Lower lobe of right lung (tissue), 2 donors: ENCODE measurements at places on chromosomes 4 and X.

DNA sequence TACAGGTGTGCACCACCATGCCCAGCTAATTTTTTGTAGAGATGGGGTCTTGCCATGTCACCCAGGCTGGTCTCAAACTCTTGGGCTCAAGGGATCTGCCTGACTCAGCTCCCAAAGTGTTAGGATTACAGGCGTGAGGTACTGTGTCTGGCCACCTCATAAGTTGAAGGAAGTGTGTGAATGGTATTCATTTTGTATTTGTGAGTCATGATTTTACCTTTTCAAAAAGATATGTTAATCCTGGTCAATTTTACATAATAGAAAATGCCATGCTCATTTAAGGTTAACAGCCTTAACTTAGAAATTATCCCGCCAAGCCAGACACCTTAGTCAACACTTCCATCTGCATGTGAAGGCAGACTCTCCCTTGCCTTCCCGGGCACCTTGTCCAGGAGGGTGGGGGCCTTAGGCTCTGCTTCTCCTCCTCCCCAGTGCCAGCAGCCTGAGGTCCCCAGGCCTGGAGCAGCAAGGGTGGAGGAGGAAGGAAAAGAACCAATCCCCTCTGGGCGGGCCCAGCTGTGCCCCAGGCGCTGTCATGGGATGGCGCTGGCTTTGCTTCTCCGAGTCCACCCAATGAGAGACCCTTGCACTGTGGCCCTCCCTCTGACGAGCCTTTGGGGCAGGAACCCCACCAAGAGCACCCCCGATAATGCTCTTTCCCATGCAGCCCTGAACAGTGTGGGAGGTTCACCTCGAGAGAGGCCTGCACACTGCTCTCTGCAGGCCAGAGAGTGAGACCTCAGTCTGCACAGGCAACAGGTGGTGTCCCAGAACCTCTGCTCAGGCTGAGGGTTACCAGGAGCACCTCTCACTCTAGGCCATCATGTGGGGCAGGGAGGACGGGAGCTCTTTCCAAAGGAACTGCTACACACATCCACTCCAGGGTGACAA, 37.3 kb downstream of the RNF212 start:
- DNase-seq = no peak

- no peak for DNase-seq
These were observed 66.7 kb downstream of the RBMX2 start for GRCh38 chrX:130468395-130468923.

DNA sequence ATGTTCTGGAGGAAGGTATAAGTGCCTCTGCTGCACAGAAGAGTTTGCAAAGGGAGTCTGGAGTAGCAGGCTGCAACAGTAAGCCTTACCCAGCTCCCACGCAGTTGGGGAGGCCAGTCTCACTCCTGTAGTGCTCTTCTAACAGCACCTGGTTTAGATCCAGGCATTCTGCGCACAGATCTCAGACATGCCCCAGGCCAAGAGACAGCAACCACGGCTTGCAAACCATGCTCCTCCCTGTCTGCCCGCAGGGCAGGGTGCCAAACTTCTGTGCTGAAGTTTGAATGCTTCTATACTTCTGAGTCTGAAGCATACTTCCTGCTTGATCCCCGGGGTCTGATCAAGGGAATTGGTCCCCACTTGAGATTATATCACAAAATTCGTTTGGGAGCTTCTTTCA, 106.3 kb downstream of the LINC00632 start:
- no peak for DNase-seq

GRCh38 chr4:73303711-73304110, 45.1 kb upstream of the ANKRD17 start:
- no peak for DNase-seq

- DNase-seq = no peak
These were observed 3.7 kb upstream of the FAT1 start for GRCh38 chr4:186727169-186727976.

DNA sequence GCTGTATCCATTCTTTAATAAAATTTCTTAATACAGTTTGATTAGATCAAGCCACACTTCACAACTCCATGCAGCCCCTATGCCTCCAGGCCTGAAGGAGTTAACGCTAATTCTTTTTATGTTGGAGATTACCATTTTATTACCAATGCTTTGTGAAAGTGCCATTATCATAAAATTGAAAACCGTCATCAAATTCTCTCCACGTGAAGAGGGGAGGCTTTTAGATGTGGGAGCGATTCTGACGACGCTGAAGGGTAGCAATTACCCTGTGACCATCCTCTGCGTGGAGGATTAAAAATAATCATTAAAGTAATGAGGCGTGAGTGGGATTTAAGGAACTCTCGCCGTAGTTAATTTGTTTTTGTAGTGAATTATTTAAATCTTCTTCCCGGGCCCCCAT, 278.8 kb downstream of the CRLF2 start:
- no peak for DNase-seq

- DNase-seq = no peak
These were observed 233.4 kb upstream of the FAM47A start for GRCh38 chrX:34365471-34365870.

GRCh38 chr4:121096191-121096590, 23.9 kb upstream of the NDNF start:
- DNase-seq = no peak

DNA sequence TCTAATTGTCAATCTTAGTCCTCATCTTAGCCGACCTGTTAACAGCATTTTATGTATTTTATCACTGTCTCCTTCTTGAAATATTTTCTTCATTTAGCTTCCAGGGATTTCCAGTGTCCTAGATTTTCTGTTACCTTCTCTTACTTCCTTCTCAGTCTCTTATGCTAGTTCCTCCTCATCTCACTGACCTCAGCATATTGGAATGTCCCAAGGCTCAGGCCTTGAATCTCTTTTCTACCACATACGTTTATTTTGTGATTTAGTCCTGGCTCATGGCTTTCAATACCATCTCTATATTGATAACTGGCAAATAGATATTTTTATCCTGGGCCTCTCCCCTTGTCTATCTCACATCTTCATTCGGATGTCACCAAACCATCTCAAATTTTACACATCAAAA, 61.1 kb downstream of the IQCM start:
- DNase-seq = no peak

GRCh38 chr4:1802151-1802715, 9.1 kb downstream of the FGFR3 start:
- no peak for DNase-seq

DNA sequence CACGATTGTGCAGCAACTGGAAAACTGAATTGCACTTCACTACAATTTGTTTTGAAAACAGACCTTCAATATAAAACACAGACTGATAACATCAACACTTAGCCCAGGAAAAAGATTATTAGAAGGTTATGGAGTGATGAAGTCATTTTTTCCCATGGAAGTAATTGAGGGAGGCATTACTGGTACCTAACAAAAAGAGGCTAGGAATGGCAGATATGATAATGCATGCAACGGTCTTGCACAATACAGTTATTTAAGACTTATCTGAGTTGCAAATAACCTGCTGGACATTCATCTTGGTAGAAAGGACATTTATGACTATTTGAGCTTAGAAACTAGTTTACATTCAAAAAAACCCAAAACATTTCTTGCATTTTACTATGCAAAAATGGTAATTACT, 1031.9 kb downstream of the FAT4 start:
- no peak for DNase-seq

DNA sequence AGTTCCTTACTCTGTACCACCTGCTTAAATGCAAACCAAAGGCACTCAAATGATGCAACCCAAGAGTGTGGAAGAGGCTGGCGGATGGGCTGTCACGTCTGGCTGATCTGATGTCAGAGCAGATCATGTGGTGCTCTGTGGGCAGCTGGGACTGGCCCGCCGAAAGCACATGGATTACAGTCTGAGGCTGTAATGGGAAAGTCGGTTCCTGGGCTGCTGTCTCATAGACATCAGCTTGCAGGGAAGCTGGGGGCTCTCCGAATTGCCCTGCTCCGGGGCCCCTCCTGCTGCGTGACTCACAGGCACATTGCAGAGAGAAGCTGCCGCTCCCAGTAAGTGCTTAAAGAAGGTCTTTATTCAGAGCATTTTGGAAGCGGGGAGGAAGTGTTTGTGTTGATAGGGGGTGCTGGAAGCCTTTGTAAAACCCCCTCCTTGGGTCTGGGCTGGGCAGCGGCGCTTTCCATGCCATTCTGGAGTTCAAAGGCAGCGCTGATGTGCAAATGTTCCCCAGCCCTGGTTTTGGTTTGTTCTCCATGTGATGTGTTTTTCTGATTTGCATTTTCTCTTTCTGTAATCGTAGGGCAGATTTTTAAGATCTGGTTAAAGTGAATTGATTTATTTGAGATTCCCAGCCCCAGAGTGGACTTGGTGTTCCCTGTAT, 181.1 kb downstream of the LARP7 start:
- DNase-seq = peak; percentile 54

- DNase-seq = no peak
These were observed 56.2 kb downstream of the METTL14 start for GRCh38 chr4:118741301-118741855.

DNA sequence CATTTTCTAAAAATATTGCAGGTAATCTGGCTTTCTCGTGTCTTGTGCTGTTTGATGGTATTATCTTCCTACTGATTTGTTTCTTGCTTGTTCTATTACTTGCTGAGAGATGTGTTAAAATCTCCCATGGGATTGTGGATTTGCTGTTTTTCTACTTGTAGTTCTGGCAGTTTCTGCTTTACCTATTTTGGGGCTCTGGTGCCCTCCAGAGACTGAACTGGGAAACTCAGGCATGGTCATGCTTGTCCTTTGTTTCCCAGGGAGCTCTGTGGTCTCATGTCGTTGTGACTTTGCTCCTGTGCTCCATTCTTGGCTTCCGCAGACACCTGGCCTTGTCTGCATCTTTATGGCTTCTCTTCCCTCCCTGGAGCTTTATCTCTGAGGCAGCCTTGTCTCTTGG, 39.5 kb downstream of the NSD2 start:
- no peak for DNase-seq

DNA sequence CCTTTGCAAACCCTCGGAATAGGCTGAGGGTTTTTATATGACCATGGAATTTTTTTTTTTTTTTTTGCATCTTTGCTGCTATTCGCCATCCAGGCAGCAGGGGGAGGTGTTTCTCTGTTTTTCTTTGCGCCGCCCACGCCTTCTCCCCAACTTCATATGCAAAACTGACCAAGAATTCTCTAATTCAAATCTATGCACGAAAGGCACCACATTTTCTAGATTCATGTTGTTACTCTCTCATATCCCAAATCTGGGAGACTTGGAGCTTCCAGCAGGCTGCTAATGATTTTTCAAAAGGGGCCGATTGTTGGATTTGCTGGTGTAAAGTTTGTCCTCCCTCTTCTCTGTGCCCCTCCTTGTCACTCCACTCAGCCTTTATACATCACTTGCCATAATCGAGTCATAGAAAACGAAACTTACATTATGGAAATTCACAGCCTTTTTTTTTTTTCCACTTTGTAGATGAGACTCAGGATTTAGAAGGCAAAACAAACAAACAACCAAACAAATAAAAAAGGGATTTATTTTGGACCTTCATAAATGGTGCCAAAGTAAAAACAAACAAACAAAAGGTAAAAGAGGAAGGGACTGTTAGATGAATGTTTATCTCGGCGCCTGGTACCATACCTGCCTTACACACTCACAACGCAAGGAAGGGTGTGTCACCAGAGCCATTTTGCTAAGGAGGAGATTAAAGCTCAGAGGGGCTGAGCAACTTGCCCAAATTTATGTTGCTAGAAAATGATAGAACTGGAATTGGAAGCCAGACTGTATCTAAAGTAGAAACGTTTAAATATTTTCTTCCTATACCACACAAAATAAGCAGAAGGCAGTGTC, 29.3 kb upstream of the BOD1L1 start:
- peak; percentile 77 for DNase-seq

GRCh38 chrX:48466696-48467095, 3.4 kb downstream of the SLC38A5 start:
- DNase-seq = no peak

DNA sequence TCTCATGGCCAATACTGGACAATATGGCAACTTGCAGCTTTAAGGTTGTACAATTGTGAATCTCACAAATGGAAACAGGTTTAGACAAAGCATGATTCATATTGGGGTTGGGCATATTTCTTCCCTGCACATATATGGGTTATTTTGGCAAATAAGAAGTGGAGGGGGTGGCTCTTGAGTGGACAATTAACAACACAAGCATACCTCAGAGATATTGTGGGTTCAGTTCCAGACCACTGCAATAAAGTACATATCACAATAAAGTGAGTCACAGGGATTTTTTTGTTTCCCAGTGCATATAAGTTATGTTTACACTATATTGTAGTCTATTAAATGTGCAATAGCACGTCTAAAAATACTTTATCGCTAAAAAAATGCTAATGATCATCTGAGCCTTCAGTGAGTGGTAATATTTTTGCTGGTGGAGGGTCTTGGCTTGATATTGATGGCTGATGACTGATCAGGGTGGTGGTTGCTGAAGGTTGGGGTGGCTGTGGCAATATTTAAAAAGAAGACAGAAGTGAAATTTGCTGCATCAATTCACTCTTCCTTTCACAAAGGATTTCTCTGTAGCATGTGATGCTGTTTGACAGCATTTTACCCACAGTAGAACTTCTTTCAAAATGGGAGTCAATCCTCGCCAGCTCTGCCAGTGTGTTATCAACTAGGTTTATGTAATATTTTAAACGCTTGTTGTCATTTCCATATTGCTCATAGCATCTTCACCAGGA, 50.5 kb upstream of the OGT start:
- DNase-seq = no peak

- DNase-seq = no peak
These were observed 156.8 kb downstream of the TEX13A start for GRCh38 chrX:105063743-105064142.

GRCh38 chr4:109861916-109862511, 14.1 kb downstream of the LRIT3 start:
- DNase-seq = no peak

- DNase-seq = no peak
These were observed 443.3 kb upstream of the FAT1 start for GRCh38 chr4:187166886-187167512.

DNA sequence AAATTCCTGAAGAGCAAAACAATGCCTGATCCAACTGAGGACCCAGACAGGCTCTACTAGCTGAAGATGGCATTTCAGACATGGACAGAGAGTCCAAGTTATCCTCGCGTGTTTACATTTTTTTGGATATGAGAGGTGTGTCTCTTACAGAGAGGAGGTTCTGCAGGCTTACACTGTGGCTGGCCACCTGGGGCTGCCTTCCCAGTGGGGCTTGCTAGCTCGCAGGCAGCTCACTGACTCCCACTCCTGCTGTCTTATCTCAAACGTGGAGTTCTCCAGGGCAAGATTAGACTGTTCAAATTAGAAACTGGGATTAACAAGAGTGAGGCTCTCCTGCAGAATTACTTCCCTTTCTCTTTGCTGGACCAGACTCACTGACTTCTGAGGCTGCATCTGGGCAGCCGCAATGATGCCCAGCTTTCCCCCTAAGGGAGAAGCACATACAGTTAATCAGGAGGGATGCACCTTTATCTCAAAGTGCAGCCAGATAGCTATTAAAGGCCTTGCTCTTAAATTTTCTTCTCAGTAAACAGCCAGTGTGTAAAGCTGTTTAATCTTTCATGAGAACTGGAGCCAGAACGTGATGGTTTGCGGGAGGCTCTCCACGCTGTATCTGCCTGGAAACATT, 123.0 kb downstream of the ENPP6 start:
- DNase-seq = no peak

- DNase-seq = no peak
These were observed 66.3 kb downstream of the GAB1 start for GRCh38 chr4:143402776-143403552.
